ENCODE measurements at places on chromosomes 12 and 14.

DNA sequence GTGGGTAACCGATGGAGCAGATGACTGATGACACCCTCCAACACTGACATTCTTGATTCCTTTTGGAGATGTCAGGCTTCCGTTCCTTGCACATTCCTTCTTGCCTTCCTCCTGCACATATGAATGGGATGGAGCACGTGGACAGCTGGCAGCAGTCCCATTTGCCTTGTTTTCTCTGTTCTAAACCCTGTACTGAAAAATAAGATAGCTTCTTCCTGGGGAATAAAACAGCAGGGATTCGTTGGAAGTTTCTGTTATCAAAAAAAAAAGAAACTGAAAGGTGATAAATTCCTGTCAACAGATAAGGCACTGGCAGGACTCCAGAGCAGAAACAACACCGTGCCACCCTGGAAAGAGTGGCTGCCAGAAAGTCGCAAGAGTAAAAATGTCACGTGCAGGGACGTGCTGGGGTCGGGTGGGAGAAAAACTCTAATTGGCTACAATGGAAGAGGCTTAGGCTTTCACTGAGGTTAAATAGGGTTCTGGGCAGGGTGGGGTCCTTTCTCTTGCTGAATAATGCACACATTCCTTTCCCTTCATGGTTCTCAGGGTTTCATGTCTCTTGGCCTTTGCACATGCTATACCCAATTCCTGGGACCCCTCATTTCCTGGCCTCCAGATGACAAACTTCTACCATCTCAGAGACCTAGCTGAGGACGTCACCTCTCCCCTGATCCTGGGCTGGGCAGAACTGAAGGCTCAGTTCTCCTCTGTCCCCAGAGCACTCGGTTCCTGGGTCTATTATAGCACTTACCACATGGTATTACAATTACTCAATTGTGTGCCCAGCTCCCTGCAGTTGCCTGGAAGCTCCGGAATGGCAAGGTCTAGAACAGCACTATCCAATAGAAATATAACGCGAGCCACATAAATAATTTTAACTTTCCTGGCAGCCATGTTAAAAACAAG is 7.0 kb upstream of the NUAK1 start:
- no peak for DNase-seq

DNA sequence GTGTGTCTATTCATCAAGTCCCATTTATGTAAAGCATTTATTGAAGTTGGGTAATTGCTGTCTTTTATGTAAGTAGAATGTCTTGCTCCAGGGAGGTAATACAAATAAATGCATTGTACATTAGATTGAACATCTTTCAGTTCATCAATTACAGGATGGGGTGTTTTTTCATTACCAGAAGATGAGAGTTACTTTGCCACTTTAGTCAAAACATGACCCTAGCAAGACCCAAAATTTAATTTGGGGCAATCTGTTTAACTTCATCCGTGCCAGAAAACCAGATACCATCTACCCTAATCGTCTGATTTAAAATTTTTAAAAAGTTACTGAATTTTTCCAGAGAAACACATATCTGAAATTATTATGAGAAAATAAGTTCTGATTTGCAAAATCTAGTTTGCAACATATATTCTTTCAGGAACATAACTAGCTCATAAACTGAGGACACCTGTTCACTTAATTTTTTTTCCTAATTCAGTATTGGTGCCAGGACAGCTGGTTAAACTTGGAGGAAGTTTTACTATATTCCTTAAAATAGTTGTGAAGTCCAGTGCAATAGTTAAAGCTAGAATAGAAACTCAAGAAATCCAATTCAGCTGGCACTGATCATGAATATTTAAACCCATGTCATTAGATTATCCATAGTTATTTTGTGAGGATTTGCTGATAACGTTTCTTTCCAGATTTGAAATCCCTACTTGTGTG is 114.5 kb downstream of the SRGAP1 start:
- no peak for DNase-seq

DNA sequence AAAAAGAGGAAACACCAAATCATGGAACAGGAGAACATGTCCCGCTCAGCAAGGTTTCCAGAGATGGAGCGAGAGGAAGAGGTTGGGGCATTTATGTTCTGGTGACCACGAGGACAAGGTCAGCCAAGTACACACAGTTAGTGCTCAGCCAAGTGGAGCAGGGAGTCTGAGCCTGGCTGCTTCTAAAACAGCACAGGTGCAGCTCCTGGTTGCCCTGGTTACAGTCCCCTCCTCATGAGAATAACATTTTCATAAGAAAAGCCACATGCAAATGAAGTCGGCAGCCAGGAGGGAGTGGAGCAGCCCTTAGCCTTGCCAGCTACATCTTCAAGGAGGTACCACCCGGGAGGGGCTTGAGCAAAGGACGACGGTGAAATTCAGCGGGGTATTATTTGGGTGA is 81.8 kb downstream of the NOS1 start:
- DNase-seq = no peak

DNA sequence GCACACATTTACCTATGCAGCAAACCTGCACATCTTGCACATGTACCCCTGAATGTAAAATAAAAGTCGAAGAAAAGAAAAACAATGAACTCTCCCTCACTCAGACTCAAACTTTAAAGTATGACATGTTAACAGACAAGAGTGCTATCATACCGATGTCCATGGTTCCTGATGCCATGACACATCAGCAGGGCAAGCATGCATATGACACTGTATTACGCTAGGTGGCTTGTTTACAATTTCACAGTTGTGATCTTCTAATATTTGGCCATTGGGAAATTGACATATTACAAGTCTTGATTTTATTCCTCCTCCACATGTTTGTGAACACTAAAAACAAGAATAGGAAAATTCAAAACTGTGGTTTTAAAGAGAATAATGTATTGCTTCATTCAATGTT is 126.6 kb downstream of the ADAMTS20 start:
- DNase-seq = no peak

GRCh38 chr14:28677381-28677780 is 89.2 kb upstream of the FOXG1 start:
- no peak for DNase-seq

- DNase-seq = no peak
Measured at GRCh38 chr14:43359317-43359716, 1147.8 kb downstream of the FSCB start.

Data from esophagus squamous epithelium (tissue), 5 donors.